Amygdala (tissue), 56 donors: ENCODE measurements at places on chromosomes 7 and 10.

DNA sequence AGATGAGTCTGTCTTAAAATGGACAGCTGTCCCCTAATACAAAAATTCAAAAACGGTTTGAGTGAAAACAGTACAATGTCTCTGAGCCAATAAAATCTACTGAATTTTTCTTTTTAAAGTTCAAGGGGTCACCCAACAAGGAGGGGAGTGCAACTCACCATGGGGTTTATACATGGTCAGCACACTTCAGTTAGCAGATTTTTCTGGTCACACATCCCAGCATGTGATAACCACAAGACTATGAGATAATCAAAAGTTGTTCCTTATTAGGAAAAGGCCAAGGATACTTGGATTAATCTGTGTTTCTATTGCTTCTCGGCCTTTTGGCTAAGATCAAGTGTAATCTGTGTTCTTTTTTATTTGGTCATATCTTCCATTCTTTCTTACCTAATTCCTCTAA, 31.6 kb downstream of the ABCB5 start:
- DNase-seq = no peak

GRCh38 chr7:138370956-138371355, 89.1 kb upstream of the TRIM24 start:
- DNase-seq = no peak

DNA sequence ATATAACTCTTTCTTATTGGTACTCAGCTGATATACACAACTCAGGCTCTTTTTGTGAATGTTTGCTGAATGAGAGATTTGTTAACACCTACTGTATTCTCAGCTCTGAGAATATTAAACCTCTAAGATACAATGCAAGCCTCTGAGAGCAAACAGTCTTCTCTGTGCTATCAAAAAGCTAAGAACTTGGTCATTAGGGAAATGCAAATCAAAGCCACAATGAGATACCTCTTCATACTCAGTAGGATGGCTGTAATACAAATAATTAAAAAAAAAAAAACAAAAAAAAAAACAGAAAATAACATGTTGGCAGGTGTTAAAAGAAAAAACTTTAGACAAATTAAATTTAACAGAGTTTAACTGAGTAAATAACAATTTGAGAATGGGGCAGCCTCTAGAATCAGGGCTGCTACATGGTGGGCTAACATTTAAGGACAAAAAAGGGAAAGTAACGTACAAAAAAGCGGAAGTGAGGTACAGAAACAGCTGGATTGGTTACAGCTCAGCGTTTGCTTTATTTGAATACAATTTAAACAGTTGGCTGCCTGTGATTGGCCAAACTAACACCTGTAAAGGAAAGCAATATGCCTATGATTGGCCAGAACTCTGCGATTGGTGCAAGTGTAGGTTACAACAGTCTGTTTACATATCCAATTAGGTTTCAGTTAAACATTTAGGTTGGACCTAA, 14.8 kb upstream of the MTURN start:
- DNase-seq = no peak

- DNase-seq = no peak
Measured at GRCh38 chr7:116583653-116584052, 58.8 kb downstream of the CAV1 start.

GRCh38 chr7:23207021-23207420, 25.2 kb downstream of the NUP42 start:
- DNase-seq = no peak

GRCh38 chr10:102438374-102438773, 6.0 kb upstream of the CUEDC2 start:
- no peak for DNase-seq
